ENCODE measurements at places on chromosomes 11 and 22. TPM values are rescaled to one million over a fixed set of nuclear protein-coding genes. Genes with fewer than 3 reads are reported as not detected.

Gene CNIH2
- 0.89 TPM for total RNA-seq

Gene ASRGL1
- 4.0 TPM for total RNA-seq

Gene C11orf71
- total RNA-seq = 15.3 TPM

Gene TBX10
- total RNA-seq = not detected

Gene RASSF10
- total RNA-seq = not detected

Gene FOLR1
- total RNA-seq = not detected

Gene PRCP
- total RNA-seq = 69.0 TPM

Gene NAT10
- total RNA-seq = 52.2 TPM

Gene CCDC73
- 0.23 TPM for total RNA-seq

Gene MRGPRE
- total RNA-seq = not detected

Gene GRK3
- total RNA-seq = 3.6 TPM

Gene MS4A4E
- 0.30 TPM for total RNA-seq

Gene MFRP
- total RNA-seq = not detected

Gene GLYAT
- 0.18 TPM for total RNA-seq

Gene FAM83F
- 2.4 TPM for total RNA-seq

Gene TTC36
- total RNA-seq = 0.38 TPM

Gene DTX4
- total RNA-seq = 6.1 TPM

Gene NTM
- total RNA-seq = 0.87 TPM

Gene ZDHHC8
- 72.6 TPM for total RNA-seq

Gene APOL4
- total RNA-seq = 14.5 TPM

Gene MIOX
- not detected for total RNA-seq

Gene LGR4
- total RNA-seq = 32.3 TPM

Gene MIAT
- 0.34 TPM for total RNA-seq

Gene E2F8
- 0.80 TPM for total RNA-seq

Gene XNDC1N
- total RNA-seq = 12.4 TPM

Data from ovary (tissue), 10 donors.